ENCODE measurements at places on chromosomes 16 and 17. TPM values are rescaled to one million over a fixed set of nuclear protein-coding genes. Genes with fewer than 3 reads are reported as not detected.
A peak's percentile ranks its signal among the peaks of the same experiment; 100 is the strongest.

DNA sequence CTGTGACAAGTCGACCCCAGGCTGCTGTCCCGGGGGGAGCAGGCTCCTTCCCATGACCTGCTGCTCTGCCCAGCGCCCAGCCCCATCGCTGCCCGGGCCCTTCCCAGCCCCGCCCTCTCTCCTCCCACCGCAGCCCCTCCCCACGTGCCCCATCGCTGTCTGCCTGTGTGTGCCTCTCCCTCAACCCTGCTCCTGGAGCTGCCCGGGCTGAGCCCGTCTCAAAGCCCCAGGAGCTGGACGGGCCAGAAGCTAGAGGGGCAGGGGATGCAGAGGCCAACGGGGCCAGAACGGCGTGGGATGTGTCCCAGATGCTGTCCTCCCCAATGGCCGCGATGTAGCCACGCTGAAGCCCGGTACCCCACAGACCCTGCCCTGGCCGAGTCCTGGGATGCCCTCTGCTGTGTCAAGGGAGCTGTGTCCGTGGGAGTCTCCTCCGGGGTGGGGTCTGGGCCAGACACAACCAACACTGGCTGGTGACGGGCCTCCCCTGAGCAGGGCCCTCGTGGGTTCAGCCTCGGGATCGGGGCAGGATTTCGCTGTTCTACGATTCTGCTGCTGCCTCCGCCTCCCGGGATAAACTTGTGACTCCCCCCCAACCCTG, 118.2 kb upstream of the ZNF750 start:
- H3K4me3 ChIP-seq, result no peak overlapping the region
- no peaks in the 10 kb centered on the region for H3K36me3 ChIP-seq
- H3K27me3 ChIP-seq, result no peaks in the 10 kb centered on the region
- no peak for DNase-seq

GRCh38 chr16:22325598-22326368, 28.6 kb downstream of the POLR3E start:
- peaks cover 7% of the 10 kb centered on the region for H3K36me3 ChIP-seq
- no peak for DNase-seq
- no peak overlapping the region for H3K27ac ChIP-seq
- no peaks in the 10 kb centered on the region for H3K27me3 ChIP-seq
- H3K4me1 ChIP-seq, result no peaks in the 10 kb centered on the region
- H3K4me3 ChIP-seq, result no peak overlapping the region

Gene OR1A1
- total RNA-seq, result not detected

Gene MEOX1
- 44.6 TPM for total RNA-seq

Gene GGA3
- 21.8 TPM for total RNA-seq

Gene RSL1D1
- 349 TPM for total RNA-seq

Gene DUS2
- 9.0 TPM for total RNA-seq

GRCh38 chr17:16926571-16927451, 45.1 kb downstream of the TNFRSF13B start:
- DNase-seq, result peak; percentile 71
- no peak overlapping the region for H3K4me3 ChIP-seq
- H3K27ac ChIP-seq, result no peak overlapping the region
- no peaks in the 10 kb centered on the region for H3K4me1 ChIP-seq
- H3K36me3 ChIP-seq, result no peaks in the 10 kb centered on the region

DNA sequence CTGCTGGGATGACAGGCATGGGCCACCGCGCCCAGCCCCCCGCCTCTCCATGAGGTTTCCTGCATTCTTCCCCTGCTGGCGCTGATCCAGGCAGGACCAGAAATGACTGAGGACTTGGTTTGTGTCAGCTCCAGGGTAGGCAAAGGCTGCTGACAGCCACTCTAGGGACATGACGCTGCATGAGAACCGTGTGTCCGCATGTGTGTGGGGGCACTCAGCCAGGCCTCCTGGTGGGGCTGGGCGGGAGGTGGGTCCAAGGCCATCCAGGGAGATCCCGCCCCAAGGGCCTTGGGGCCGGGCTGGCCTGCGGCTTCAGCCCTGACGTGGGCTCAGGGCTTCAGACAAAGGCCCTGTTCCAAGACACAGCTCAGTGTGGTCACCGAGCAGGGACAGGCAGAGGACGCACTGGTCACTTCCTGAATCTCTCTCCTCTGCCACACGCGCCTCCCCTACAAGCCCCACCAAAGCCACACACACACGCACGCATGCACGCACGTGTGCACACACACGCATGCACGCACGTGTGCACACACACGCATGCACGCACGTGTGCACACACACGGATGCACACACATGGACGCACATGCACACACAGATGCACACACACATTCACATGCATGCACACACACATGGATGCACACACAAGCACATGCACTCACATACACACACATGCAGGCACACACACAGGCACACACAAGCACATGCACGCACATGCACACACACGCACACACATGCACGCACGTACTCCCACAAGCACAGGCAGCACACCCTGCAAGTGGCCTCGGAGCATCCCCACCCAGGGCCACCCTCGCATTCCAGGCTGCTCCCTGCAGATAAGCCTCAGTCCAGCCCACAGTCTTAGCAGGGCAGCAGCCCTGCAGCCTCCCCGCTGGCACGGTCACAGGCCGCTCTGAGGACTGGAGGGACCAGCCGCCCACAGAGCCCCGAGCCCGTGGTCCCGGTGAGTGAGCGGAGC, 5.3 kb upstream of the TMEM204 start:
- H3K36me3 ChIP-seq, result no peaks in the 10 kb centered on the region
- H3K4me3 ChIP-seq, result no peak overlapping the region

GRCh38 chr17:57745242-57745641, at the start of gene CCDC182:
Gene CCDC182 (minus strand): TSS chr17:57745299. CDS start chr17:57745272, 27 bp downstream.
- H3K4me3 ChIP-seq, result no peak within 1 kb of the TSS
- H3K4me1 ChIP-seq, result peaks cover 2% of the 10 kb centered on the region
- DNase-seq, result no peak
- no peak within 1 kb of the TSS for H3K27ac ChIP-seq

DNA sequence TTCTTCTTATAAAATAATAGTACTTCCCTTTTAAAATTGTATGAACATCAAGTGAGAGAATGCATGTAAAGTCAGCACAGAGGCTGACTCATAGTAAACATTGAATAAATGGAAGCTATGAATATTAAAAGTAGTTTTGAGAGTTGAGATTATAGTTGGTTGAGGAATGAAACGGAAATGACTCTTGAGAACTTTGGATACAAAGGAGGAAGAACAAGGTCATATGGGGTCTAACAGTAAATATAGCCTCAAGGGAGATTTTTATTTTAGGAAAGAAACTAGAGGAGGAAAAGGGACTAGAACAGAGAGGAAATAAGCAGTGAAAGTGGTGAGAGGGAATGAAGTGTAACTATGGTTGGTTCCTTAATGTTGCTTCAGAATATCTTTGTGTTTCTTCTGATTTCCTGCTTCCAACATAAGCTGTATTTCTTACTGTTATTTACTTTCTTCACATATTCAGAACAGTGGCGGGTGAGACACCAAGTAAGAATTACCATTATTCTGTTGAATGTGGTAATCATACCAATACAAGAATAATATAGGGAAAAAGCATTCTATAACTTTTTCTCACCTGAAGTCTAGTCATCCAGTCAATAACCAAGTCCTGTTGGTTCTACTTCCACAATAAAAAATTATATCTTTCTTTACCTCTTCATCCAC, 165.1 kb downstream of the CHD9 start:
- H3K27me3 ChIP-seq, result no peaks in the 10 kb centered on the region
- H3K27ac ChIP-seq, result no peak overlapping the region
- H3K4me3 ChIP-seq, result no peak overlapping the region
- H3K36me3 ChIP-seq, result peaks cover 59% of the 10 kb centered on the region

- H3K27ac ChIP-seq, result no peak overlapping the region
- H3K4me1 ChIP-seq, result no peaks in the 10 kb centered on the region
- H3K27me3 ChIP-seq, result no peaks in the 10 kb centered on the region
- no peak for DNase-seq
- H3K36me3 ChIP-seq, result no peaks in the 10 kb centered on the region
These were observed 2.4 kb upstream of the NACA2 start for GRCh38 chr17:61593426-61593825.

DNA sequence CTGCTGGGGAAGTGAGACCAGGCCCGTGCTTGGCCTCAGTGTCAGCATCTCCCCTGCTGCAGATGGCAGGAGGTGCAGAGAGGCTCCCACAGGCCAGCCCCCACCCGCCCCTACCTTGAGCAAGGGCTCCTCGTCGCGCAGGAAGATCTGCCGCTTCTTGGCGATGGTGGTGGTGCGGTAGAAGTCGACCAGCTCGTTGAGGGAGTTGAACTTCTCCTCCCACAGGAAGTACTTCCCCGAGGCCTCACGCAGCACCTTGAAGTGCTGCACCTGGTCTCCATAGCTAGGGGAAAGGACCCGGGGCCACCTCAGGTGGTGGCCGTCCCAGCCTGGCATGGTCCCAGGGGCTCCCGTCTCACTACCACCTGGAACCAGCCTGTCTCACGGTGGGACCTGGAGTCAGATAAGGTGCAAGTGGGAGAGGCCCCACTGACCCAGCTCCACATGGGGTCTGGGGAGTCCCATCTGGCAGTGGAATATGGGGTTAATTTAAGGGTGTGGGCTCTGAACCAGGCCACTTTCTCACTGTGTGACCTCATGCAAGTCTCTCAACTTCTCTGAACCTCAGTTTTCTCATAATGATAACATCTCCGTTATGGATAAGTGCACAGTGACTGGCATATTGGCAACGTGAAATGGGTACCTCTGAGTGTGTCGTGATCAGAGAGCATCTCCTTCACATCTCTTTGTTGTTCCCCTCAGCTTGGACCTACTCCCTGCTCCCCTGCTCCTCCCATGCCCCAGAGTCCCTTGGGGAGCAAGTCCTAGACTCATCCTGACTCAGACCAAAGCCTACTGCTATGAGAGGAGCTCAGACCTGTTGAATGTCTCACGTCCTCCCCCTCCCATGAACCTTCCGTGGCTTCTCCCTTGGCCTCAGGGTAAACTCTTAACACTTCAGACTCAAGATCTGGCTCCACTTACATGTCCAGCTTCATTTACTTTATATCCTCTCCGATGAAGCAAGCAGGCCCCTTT, 19.8 kb upstream of the FAM83G start:
- DNase-seq, result no peak
- H3K4me1 ChIP-seq, result peaks cover 3% of the 10 kb centered on the region
- no peak overlapping the region for H3K4me3 ChIP-seq
- H3K27ac ChIP-seq, result no peak overlapping the region
- no peaks in the 10 kb centered on the region for H3K36me3 ChIP-seq
- peaks cover 7% of the 10 kb centered on the region for H3K27me3 ChIP-seq

GRCh38 chr17:45906927-45907622, 12.7 kb downstream of the MAPT start:
- H3K4me1 ChIP-seq, result peaks cover 10% of the 10 kb centered on the region
- no peaks in the 10 kb centered on the region for H3K27me3 ChIP-seq
- no peak overlapping the region for H3K4me3 ChIP-seq
- no peak overlapping the region for H3K27ac ChIP-seq
- H3K36me3 ChIP-seq, result no peaks in the 10 kb centered on the region

DNA sequence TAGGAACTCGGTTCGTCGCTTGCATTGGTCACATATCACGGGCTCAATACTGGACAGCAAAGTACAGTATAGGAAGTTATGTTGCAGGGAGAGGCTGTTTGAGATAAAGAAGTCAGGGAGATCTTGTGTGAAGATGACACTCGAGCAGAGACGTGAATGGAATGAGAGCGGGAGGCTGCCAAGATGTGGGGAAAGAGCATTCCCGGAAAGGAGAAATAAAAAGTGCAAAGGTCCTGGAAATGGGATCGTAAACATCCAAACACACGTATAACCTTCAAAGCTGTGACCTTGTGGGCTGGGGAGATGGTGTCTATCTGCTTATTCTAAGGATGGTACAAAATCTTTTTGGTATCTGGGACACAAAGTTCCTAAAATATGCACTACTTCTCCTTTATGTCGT, 43.0 kb upstream of the MYOCD start:
- peaks cover 4% of the 10 kb centered on the region for H3K4me1 ChIP-seq
- H3K27ac ChIP-seq, result no peak overlapping the region
- H3K27me3 ChIP-seq, result peaks cover 9% of the 10 kb centered on the region
- H3K4me3 ChIP-seq, result no peak overlapping the region
- no peak for DNase-seq

DNA sequence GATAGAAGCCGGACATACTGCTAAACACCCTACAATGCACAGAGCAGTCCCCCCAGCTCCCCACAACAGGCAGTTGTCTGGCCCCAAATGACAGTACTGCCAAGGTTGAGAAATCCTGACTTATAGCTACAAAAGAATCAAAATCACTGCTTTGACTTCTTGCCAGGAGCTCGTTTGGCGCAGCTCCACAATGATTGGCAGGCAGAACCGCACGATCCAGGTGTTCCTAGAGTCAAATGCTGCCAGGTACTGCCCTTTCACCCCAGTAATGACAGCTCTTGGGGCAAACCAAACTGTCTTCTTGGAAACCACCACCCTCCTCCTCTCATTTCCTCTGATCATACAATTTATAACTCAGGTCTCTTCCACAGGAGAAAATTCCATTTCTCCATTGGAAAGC, 2.2 kb upstream of the TMC5 start:
- no peaks in the 10 kb centered on the region for H3K4me1 ChIP-seq
- no peaks in the 10 kb centered on the region for H3K36me3 ChIP-seq
- H3K27ac ChIP-seq, result no peak overlapping the region
- DNase-seq, result no peak
- H3K27me3 ChIP-seq, result no peaks in the 10 kb centered on the region
